ENCODE measurements at places on chromosomes 3 and 15.

- DNase-seq = peak; percentile 19
Measured at GRCh38 chr3:69671082-69671952, 67.9 kb upstream of the MITF start.

DNA sequence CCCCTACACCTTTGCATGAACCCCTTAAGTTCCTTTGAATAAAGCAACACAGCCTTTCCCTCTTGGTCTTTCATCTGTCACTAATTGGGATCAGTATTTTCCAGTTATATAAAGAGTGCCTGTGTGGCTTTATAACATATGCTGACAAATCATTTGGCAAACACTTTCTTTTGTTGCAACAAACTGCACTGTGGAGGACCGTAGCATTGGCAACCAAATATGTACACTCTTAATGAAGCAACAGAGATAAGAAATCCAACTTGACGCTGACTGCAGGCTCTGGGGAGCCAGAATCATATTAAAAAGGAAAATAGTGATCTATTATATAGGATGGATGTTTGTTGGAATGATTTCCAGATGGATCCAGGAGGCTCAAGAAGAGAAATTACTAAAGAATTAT, 120.1 kb upstream of the PRICKLE2 start:
- no peak for DNase-seq

DNA sequence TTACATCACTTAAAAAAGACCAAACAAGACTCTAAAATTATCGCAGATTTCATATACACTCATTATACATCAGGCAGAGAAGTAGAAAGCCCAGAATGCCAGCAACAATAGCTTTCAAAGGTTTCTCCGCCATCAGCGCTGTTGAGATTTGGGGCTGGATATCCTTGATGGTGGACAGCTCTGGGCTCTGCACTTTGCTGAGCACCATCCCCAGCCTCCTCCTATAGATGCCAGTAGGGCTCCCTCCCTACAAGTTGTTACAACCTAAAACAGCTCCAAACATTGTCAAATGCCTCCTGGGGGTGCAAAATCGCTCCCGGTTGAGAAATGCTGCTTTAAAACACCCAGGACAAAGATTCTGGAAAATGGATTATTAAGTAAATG, 73.5 kb downstream of the ATP10A start:
- no peak for DNase-seq

DNA sequence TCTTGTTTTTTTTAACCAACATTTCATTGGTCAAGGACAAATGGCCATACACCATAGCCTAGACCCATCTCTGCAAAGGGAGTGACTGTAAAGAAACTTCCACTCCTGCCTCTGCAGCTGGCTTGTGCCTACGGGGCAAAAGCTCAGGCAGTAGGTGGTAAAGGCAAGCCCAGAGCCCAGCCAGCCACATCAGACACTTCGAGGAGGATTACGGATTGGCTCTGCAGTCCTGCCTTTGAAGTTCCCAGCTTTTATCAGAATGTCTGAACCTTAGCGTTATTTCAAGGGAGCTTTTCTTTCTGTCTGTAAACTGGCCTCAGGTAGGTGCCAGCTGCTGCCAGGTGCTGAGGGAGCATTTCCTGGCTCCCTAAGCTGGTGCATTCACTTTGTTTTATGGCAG, 15.6 kb downstream of the ZNF710 start:
- DNase-seq = no peak

DNA sequence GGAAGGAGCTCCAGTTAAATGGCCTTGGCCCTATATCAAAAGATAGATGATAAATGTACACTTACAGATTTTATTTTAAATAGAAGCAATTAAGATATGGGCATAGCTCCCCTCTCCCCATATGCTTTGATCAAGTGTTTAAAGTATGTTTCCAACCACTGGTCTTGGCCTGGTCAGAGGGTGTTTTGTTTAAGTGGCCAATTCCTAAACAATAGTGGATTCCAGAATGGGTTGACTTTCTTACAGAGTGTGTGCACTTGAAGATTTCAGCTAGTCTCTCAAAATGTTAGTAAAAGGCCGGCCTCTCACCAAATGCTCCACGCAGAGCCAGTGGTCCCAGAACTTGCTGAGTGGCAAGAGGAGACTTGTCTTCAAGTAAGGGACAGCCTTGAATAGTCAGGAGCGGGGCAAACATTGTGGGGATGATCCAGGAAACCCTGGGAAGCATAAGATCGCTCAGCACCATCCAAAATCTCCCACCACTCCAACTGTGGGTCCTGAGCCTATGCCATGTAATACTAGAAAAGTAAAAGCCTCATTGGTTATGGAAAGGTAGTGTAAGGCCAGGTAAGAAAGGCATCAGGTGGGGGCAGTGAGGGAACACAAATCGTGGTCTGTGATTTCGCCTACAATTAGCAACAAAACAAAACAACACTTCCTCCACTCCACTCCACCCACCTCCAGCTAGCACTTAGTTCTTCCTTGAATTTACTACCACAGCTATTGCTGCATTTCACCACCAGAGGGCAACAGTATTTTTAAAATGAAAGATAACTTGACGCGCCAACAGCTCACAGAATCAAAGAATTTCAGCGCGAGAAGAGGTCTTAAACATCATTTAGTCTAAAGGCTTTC, 4.8 kb downstream of the RARRES1 start:
- peak; percentile 19 for DNase-seq

- DNase-seq = no peak
Measured at GRCh38 chr3:135017003-135017893, 222.2 kb downstream of the EPHB1 start.

DNA sequence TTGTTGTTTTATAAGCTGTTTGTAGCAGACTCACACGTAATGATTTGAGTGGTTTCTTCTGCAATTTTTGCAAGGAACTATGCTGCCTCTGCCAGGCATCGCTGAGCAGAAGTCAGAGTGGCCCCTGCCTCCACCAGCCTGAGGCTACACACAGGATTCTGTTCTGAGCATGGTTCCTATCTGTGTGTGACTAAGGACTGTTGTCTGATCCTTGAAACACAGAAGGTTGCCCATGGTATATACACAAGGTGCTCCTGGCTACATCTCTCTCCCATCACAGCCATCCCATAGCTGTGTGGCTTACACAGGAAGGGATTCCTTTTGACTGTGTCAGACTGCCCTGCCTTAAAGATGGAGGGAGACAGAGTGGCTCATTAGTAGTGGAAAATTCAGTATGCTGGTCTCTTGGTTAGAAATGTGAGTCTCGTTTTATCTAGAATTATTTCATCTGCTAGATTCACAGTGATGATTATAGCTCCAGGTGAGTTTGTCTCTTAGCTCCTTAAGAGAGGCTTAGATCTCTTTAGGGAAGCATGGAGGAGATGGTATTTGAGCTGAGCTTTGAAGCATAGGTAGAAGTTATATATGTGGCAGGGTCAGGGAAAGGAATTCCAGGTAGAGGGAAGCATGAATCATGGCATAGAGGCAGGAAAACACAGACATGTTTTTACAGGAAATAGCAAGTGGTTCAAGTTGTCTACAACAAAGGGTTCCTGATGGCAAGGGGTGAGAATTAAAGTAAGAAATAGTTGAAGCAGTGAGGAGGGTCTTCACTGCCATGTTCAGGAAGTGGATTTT, 37.5 kb downstream of the SNAPC5 start:
- no peak for DNase-seq

- DNase-seq = no peak
Measured at GRCh38 chr3:162041622-162042021, 545.0 kb downstream of the OTOL1 start.

DNA sequence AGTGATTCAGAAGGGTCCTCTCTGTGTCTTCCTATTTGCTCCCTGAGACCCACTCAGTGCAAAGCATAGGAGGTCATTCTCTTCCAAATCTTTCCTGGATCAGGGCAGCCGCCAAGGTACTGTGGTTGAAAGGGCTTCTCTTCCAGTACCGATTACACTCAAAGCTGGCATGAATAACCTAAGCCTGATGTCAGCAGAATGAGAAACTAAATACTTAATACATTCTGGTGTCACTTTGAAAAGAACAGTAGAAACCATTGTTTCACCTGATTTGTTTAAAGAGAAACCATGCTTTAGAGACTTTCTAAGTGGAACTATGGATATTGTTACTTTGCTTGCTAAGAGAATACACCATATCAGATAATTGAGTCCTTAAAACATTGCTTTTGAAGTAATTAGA, 50.2 kb downstream of the PDHB start:
- DNase-seq = no peak

DNA sequence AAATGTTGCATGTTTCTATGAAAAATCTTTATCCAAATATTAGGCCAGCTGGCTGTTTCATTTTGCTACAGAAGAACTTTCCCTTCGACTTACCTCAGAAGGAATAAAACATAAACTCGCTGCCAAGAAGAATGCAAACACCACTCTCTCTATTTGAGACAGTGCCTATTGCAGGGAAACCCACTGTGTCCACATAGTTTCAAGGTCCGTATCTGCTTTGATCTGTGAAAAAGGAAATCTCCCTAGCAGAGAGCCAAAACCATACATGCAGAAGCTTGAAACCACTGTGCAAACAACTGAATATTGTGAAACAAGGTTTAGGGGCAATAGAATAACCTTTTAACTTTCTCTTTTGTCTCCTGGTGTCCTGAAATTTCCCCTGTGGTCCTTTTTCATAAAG, 35.0 kb upstream of the CAPN7 start:
- DNase-seq = no peak

DNA sequence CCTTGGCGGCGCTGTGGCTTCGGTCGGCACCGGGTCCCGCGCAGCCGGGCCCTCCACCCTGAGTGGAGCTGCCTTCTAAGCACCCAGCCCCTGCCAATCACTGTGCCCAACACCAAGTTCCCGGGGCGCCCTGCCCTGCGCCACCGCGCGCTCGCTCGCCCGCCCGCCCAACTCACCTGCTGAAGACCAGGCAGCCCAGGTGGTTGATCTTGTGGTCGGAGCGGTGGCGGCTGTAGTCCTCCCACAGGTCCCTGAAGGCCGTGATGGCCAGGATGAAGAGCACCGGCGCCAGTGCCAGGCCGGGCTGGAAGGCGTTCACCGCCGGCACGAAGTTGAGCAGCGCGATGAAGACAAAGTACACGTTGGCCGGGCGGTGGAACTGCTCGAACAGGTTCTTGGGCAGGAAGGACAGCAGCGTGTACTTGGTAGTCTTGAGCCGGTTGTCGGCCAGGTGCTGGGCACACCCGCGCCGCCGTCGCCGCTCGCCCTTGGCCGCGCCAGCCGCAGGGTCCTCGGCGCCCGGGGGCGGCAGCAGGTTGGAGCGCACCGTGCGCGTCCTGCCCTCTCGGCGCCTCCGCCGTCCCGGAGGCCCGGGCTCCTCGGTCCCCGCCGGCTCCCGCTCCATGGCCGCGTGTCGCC, 536 bp downstream of the ATP10A start:
- no peak for DNase-seq

- DNase-seq = no peak
Measured at GRCh38 chr3:6179761-6180160, 681.2 kb upstream of the GRM7 start.

GRCh38 chr3:177482048-177482691, 284.9 kb upstream of the TBL1XR1 start:
- no peak for DNase-seq

- no peak for DNase-seq
Measured at GRCh38 chr3:127628788-127629466, at the start of gene PODXL2. Gene PODXL2 (plus strand): TSS chr3:127629185. CDS start chr3:127629220, 35 bp downstream.

GRCh38 chr3:143769616-143770015, 78.7 kb downstream of the SLC9A9 start:
- no peak for DNase-seq

DNA sequence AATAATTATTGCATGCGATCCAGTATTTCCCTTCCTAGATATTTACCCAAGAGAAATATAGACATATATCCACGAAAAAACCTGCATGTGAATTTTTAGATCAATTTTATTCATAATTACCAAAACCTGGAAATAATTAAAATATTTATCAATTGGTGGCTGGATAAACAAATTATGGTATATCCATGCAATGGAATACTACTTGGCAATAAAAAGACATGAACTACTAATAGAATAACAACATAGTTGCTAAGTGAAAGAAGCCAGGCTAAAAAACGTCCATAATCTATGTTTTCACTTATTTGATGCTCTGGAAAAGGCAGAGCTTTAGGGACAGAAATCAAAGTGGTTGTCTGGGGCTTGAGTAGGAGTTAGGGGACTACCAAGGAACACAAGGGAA, 20.7 kb downstream of the TEX9 start:
- no peak for DNase-seq

GRCh38 chr15:100592898-100593297, 9.1 kb downstream of the LINS1 start:
- no peak for DNase-seq

DNA sequence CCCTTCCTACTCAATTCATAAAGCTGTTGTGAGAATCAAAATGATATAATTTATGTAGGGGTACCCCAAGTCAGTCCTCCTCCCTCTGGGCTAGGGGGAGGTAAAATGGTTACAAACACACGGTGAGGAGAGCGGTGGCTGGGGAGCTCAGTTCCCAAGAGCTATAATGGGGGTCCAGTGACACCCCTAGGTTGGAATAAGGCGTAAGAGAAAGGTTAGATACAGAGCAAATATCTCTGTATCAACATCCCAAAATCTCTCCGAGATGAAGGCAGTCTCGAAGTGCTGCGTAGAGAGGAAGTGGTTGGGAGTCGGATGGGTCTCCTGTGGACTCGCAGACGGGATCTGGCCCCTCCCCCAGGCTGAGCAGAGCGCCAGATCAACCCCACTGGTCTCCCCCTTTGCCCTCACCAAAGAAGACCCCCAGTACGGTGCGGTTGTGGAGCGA, 1.8 kb downstream of the DUOX2 start:
- DNase-seq = no peak

GRCh38 chr3:39808467-39809180, 785 bp upstream of the MYRIP start:
- DNase-seq = no peak
